Activated naive CD4-positive, alpha-beta T cell treated with anti-CD3 and anti-CD28 coated beads, Interleukin-2, amount 10 ng/mL, durations not matched to agents 7 days and 5 days (primary cell): ENCODE measurements at places on chromosomes 4 and X.

- DNase-seq, result no peak
Measured at GRCh38 chr4:125316791-125317524, 2.2 kb downstream of the FAT4 start.

DNA sequence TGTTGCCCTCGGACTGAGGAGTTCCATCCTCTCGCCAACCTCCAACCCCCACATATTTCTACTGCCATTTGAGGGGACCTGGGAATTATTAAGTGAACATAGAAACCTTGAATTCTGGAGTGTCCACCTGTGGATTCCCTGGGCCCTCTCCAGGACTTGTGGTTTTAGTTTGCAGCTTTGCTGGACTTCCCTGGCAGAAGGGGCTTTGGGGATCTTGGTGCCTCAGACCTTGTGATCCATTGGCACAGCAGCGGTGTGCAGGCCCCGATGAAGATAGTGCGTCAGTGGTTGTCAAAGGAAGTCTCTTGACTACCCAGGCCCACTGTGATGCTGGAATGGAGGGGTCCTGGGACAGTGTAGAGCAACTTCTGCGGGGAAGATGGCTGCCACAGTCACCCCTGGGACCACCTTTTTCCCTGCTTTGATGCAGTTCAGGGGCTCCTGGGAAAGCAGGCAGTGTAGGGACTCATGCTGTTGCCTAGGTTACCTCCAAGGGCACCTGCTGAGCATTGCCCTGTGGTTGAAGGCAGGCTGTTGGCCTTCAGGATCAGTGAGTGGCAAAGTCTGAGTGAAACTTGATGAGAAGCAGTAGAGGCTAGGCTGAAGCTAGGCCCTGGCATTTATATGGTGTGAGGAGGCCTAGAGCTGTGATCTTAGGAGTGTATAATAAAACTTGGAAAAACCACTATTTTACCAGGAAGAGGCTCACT, 2.2 kb downstream of the SLC16A2 start:
- no peak for DNase-seq

DNA sequence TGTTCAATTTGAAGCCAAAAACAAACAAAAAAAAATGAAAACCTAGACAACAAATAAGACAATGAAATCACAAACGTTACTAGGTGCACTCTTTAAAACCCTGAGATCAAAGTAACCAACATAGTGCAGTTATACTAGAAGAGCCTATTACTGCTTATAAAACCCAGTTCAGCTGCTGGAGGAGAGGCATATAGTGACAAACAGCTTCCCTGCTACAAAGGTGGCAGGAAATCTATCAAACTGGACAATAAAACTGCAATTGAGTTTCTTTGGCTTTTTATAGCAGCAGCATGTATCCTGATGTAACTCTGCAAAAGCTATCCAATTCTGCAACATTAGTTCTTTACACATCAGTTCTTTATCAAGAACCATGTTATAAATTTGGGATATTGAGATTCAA, 155.6 kb downstream of the LRBA start:
- DNase-seq, result no peak

DNA sequence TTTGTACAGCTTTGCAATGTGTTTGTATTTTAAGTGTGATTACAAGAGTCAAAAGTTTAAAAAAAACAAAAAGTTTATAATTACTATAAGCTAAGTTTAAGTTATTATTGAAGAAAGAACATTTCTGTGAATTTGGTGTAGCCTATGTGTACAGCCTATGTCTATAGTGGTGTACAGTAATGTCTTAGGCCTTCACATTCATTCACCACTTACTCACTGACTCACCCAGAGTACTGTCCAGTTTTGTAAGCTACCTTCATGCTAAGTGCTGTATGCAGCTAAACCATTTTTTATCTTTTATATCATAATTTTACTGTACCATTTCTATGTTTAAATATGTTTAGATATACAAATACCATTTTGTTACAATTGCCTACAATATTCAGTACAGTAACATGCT, 182.3 kb downstream of the RPA4 start:
- no peak for DNase-seq

DNA sequence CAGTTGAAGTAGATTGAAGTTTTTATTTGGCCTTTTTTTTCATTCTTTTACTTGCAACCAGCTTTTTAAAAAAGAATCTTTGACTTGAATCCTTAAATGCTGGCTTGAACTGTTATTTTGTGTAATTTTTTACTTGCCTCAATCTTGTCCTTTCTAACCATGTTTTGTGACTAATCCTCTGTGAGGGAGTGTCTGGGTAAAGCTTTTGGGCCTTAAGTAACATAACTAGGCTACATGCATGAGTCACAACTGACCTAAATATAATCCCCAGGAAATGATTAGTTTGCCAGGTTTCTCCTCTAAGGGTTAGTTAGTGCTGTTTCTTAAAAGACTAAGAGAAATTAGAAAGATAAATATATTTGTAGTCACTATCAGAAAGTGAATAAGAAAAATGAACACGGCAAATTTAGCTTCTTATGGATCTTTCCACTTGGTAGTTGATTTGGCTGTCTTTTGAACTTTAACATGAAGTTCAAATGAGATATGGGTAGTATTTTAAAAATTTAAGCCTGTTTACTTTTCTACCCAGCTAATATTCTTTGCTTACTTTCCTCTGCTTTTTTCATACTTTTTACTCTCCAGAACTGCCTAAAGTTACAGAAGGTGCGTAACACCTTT, 13.0 kb downstream of the EXOC1 start:
- DNase-seq, result no peak

DNA sequence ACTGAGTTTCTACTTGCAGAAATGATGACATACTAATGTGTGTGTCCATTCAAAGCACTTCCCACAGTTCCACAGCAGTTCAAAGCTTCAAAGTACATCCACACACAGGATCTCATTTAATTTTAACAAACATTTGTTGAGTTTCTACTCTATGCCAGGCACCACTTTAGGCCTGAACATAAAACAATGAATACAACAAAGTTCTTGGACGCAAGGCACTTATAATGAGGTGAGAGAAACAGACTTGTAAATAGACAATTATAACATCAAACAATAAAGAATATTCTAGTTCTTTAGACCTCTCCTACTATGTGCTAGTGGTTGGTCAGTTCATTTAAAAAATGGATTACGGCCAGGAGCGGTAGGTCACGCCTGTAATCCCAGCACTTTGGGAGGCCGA, 82.0 kb upstream of the SPANXB1 start:
- no peak for DNase-seq

- DNase-seq, result no peak
Measured at GRCh38 chr4:169234137-169234855, 36.5 kb downstream of the SH3RF1 start.

GRCh38 chr4:143338313-143338712, 1.6 kb downstream of the GAB1 start:
- DNase-seq, result no peak

GRCh38 chrX:19772096-19772821, 115.1 kb downstream of the SH3KBP1 start:
- no peak for DNase-seq

DNA sequence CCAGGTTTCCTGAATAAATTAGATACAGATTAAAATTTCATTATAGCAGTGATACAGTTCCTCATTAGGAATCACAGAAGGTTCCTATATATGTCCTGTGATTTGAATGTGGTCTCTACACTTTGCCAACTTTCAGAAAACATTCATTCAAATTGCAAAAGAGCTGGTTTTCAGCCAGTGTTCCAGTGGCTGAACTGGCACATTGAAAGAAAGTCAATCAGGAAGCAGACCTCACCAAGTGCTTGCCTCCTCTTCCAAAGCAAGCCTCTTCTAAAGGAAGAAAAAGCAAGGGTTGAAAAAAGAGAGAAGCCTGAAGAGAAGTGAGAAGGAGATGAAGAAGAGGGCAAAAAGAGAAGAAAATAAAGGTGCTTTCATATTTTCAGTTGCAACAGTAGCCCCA, 12.7 kb downstream of the KLHL34 start:
- no peak for DNase-seq

DNA sequence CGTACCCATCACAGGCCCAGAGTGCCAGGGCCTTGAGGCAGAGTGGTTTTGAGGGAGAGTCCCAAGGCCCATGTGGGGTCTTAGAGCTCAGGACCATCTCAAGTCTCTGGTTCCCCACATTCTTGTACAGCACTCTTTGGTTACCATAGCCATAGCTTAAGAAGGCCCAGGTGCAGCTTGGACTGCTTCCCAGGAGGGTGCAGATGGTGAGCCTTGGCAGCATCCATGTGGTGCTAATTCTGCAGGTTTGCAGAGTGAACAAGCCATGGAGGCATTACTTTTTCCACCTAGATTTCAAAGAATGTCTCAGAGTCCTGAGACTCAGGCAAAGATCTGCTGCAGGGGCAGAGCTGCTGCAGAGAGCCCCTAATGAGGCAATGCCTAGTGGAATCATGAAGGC, 171.7 kb downstream of the STK32B start:
- no peak for DNase-seq

DNA sequence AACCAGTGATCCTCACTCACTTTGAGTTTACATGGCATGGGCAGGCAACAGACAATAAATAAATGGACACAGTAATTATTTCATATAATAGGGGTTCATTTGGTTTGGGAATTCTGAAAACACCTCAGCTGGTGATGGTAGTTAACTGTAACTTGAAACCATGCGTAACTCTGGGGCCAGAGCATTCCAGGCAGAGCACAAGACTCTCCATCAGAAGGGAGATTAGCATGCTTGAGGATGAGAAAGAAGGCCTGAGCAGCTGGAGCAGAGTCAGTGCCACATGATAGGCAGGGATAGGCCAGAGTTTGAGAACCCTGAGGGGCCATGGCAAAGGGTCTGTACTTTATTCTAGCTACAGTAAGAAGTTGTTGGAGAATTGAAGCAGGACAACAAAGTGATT, 56.3 kb upstream of the CXCL8 start:
- DNase-seq, result no peak

DNA sequence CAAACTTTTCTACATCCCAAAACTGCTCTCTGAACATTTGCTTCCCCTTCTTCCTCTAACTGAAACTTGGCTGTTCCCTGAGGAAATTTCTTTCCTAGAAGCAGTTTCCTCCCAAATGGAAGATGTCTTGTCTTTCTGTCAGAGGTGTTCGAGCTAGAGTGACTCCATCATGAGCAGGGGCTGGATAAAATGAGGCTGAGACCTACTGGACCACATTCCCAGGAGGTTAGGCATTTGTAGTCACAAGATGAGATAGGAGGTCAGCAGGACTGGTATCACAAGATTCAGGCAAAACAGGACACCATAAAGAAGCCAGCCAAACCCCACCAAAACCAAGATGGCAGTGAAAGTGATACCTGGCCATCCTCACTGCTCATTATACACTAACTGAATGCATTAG, 35.8 kb upstream of the PGRMC2 start:
- DNase-seq, result no peak

- no peak for DNase-seq
Measured at GRCh38 chr4:38669208-38669607, 5.2 kb downstream of the KLF3 start.

DNA sequence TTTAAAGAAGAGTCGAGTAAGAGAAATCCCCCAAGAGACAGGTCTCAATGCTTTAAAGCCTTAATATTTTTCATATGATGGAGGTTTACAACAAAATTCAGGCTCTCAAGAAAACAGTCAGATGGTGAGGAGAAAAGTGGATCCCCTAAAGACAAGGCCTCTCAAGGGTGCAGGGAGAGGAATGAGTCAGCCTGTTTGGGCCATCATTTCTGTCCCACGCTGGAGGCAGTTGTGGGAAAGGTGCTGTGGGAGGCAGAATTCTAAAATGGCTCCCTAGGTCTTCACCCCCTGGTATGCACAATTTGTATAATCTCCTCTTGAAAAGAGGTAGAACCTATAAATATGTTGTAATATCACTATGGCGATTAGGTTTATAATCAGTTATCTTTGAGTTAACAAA, 4.6 kb upstream of the TIFA start:
- DNase-seq, result no peak

GRCh38 chr4:139054791-139055505, 39.4 kb downstream of the NOCT start:
- no peak for DNase-seq

DNA sequence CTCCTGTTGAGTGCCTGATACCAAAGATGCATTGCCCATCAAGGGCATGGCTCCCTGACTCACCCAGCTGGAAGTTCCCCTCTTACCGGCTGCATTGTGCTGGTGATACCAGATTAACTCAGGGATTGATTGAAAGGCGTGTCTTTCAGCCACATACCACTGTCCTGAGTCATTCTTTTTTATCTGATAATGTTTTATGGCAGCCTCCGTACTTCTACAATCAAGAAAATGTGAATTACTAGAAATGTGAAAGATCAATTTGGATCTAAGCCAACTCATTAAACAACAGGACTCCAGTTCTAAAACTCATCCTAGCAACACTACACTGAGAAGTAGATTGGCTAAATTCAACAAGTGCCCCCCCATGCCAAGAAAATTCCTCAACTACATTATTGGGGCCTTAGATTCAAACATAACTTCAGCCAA, 40.0 kb downstream of the TXK start:
- no peak for DNase-seq

DNA sequence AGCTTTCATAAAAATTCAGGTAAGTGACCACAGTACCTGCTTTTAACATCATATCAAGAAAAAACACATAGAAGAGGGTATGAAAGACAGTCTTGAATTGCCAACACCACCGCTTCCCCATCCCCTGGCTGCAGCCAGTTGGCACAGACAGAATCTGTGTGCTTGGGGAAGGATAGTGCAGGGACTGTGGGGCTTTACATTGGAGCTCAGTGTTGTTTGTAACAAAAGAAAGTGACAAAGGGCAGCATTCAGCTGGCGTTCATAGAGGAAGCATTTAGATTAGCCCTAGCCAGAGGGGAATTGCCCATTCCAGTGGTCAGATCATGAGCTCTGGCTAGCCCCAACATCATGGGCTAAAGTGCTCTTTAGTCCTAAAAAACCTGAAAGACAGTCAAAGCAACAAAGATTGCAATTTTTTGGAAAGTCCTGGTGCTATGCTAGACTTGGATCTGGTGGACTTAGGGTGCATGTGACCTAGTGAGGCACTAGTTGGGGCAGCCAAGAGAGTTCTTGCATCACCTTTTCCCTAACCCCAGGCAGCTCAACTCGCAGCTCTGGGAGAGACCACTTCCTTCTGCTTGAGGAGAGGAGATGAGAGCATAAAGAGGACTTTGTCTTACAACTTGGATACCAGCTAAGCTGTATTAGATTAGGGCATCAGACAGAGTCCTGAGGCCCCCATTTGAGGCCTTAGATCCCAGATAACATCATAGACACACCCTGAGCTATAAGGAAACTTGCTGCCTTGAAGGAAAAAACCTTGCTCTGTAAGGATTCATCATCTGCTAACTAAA, 1602.4 kb upstream of the ADGRL3 start:
- DNase-seq, result no peak

- DNase-seq, result no peak
Measured at GRCh38 chrX:114599305-114599704, 15.4 kb downstream of the HTR2C start.

DNA sequence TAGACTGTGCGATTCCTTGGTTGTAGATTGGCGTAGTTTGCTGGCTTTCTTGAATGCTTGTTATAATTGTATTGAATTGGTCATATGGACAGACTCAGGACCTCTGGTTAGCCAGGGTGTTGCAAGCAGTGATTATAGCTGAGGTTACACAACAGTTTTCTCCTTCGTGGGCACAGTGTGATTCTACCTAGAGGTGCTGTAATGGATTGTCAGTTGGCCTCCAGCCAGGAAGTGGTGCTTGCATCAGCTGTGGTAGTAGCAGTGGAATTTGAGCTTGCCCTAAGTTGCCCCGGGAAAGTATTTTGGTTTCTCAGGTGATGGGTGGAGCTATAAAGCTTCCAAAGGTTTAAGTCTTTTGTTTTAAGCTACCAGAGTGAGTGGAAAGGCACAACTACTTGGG, 23.1 kb upstream of the GABRG1 start:
- DNase-seq, result no peak
